ENCODE measurements at places on chromosomes 13 and 19.
A peak's percentile ranks its signal among the peaks of the same experiment; 100 is the strongest.

GRCh38 chr13:37777676-37778075 is 91.9 kb downstream of the TRPC4 start:
- no peaks in the 10 kb centered on the region for H3K36me3 ChIP-seq
- H3K27me3 ChIP-seq = no peaks in the 10 kb centered on the region
- no peak overlapping the region for H3K4me3 ChIP-seq
- no peak for DNase-seq

- H3K27me3 ChIP-seq = no peaks in the 10 kb centered on the region
- H3K4me3 ChIP-seq = no peak overlapping the region
- no peak overlapping the region for H3K27ac ChIP-seq
- no peak for DNase-seq
- H3K36me3 ChIP-seq = no peaks in the 10 kb centered on the region
- H3K4me1 ChIP-seq = peaks cover 10% of the 10 kb centered on the region
These were observed 38.1 kb upstream of the ZNF527 start for GRCh38 chr19:37332839-37333238.

GRCh38 chr19:36638862-36639510 is 27.7 kb downstream of the ZNF461 start:
- H3K27ac ChIP-seq = no peak overlapping the region
- peak; percentile 5 for DNase-seq
- H3K4me1 ChIP-seq = no peaks in the 10 kb centered on the region
- H3K36me3 ChIP-seq = peaks cover 6% of the 10 kb centered on the region

GRCh38 chr13:60617991-60618733 is 221.1 kb downstream of the TDRD3 start:
- H3K27me3 ChIP-seq = no peaks in the 10 kb centered on the region
- H3K27ac ChIP-seq = no peak overlapping the region
- DNase-seq = peak; percentile 63
- H3K4me1 ChIP-seq = no peaks in the 10 kb centered on the region
- no peak overlapping the region for H3K4me3 ChIP-seq
- no peaks in the 10 kb centered on the region for H3K36me3 ChIP-seq

GRCh38 chr19:17419621-17420474 is at the start of gene MVB12A:
MVB12A (plus strand) TSS chr19:17420047; CDS start chr19:17420136, 89 bp downstream.
- H3K4me1 ChIP-seq = peaks cover 13% of the 10 kb centered on the region
- DNase-seq = peak; percentile 98
- peak within 1 kb of the TSS; percentile 90 for H3K27ac ChIP-seq
- no peaks in the 10 kb centered on the region for H3K27me3 ChIP-seq

GRCh38 chr13:76783798-76784197 is 102.4 kb downstream of the KCTD12 start:
- H3K27ac ChIP-seq = no peak overlapping the region
- no peak overlapping the region for H3K4me3 ChIP-seq
- no peaks in the 10 kb centered on the region for H3K36me3 ChIP-seq
- DNase-seq = no peak

- H3K36me3 ChIP-seq = peaks cover 3% of the 10 kb centered on the region
- H3K27me3 ChIP-seq = no peaks in the 10 kb centered on the region
- H3K4me1 ChIP-seq = peaks cover 5% of the 10 kb centered on the region
- no peak overlapping the region for H3K4me3 ChIP-seq
These were observed 4.3 kb downstream of the RUVBL2 start for GRCh38 chr19:48997972-48998371.

- H3K27ac ChIP-seq = no peak overlapping the region
- peak; percentile 12 for DNase-seq
- H3K4me1 ChIP-seq = no peaks in the 10 kb centered on the region
- no peaks in the 10 kb centered on the region for H3K36me3 ChIP-seq
- H3K27me3 ChIP-seq = no peaks in the 10 kb centered on the region
These were observed 652.5 kb downstream of the SLITRK1 start for GRCh38 chr13:83229574-83230305.

DNA sequence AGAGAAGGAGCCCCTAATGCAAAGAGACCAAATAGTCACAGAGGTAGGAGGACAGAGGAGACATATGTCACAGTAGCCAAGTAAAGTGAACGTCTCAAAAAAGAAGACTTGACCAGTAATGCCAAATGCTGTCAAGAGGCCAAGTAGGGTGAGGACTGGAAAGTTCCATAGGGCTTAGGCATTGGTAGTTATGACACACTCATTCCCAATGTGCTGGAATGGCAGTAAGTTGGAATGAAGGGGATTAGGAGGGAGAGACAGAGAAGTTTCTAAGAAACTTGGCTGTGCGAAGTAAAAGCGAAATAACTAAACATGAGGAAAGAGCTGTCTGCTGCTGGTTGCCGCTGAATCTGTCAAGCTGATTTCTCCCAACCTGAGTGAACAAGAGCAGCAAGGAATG is 14.9 kb upstream of the FRY start:
- DNase-seq = no peak
- no peaks in the 10 kb centered on the region for H3K4me1 ChIP-seq
- H3K36me3 ChIP-seq = no peaks in the 10 kb centered on the region
- no peak overlapping the region for H3K4me3 ChIP-seq

- H3K36me3 ChIP-seq = no peaks in the 10 kb centered on the region
- H3K27me3 ChIP-seq = no peaks in the 10 kb centered on the region
- no peaks in the 10 kb centered on the region for H3K4me1 ChIP-seq
These were observed at the start of gene ZNF560 for GRCh38 chr19:9498183-9498902. ZNF560 (minus strand) TSS chr19:9498616; CDS start chr19:9475313, 23,303 bp downstream.

- peak; percentile 92 for DNase-seq
- no peaks in the 10 kb centered on the region for H3K27me3 ChIP-seq
- H3K36me3 ChIP-seq = peaks cover 13% of the 10 kb centered on the region
- H3K27ac ChIP-seq = peak overlapping the region; percentile 89
These were observed 1.0 kb downstream of the PRMT1 start for GRCh38 chr19:49677901-49678674.

- H3K27ac ChIP-seq = peak overlapping the region; percentile 92
- peak; percentile 25 for DNase-seq
- H3K36me3 ChIP-seq = peaks cover 3% of the 10 kb centered on the region
- H3K4me1 ChIP-seq = peaks cover 28% of the 10 kb centered on the region
- no peaks in the 10 kb centered on the region for H3K27me3 ChIP-seq
- H3K4me3 ChIP-seq = no peak overlapping the region
These were observed 10.0 kb downstream of the NDUFB7 start for GRCh38 chr19:14561847-14562351.

DNA sequence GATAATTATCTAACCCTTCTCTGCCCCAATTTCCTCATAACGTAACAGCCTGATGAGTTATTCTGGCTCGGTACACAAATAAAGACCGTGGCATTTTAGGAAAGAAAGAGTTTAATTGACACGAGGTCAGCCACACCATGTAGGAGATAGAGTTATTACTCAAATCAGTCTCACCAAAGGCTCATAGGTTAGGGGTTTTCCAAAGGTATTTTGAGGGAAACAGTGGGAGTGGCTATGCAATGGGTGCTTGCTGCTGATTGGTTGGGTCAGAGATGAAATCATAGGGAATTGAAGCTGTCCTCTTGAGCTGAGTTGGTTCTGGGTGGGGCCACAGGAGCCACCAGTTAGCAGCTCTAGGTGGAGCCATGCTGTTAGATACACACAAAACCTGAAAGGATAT is 137.5 kb downstream of the FREM2 start:
- no peak for DNase-seq
- H3K27ac ChIP-seq = no peak overlapping the region
- no peak overlapping the region for H3K4me3 ChIP-seq
- no peaks in the 10 kb centered on the region for H3K27me3 ChIP-seq
- no peaks in the 10 kb centered on the region for H3K4me1 ChIP-seq
- no peaks in the 10 kb centered on the region for H3K36me3 ChIP-seq

DNA sequence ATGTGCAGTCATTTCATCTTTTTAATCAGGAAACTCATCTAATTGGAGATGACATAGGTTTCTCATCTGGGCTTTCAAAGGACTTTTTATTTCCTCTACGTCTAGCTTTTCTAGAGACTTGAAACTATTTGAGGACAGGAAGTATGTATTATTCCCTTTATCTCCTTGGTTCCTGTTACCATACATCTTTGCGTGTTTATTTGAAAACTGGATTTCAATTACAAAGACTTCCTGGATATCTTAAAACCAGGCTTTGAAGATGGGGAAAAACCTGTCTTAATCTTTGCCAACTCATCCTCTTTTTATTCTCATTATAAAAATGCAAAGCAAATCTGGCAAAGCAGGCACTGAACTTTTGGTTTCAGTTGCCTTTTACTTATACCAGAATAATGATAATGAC is 130.5 kb downstream of the LMO7 start:
- no peak overlapping the region for H3K27ac ChIP-seq
- H3K27me3 ChIP-seq = no peaks in the 10 kb centered on the region
- no peak for DNase-seq

- no peak overlapping the region for H3K4me3 ChIP-seq
- H3K36me3 ChIP-seq = no peaks in the 10 kb centered on the region
- no peaks in the 10 kb centered on the region for H3K4me1 ChIP-seq
- H3K27me3 ChIP-seq = no peaks in the 10 kb centered on the region
- DNase-seq = peak; percentile 64
These were observed 21.2 kb downstream of the INSR start for GRCh38 chr19:7272856-7273578.

- no peaks in the 10 kb centered on the region for H3K27me3 ChIP-seq
- H3K4me1 ChIP-seq = no peaks in the 10 kb centered on the region
- no peak for DNase-seq
These were observed 48.3 kb upstream of the C1QTNF9B start for GRCh38 chr13:23945612-23946011.

DNA sequence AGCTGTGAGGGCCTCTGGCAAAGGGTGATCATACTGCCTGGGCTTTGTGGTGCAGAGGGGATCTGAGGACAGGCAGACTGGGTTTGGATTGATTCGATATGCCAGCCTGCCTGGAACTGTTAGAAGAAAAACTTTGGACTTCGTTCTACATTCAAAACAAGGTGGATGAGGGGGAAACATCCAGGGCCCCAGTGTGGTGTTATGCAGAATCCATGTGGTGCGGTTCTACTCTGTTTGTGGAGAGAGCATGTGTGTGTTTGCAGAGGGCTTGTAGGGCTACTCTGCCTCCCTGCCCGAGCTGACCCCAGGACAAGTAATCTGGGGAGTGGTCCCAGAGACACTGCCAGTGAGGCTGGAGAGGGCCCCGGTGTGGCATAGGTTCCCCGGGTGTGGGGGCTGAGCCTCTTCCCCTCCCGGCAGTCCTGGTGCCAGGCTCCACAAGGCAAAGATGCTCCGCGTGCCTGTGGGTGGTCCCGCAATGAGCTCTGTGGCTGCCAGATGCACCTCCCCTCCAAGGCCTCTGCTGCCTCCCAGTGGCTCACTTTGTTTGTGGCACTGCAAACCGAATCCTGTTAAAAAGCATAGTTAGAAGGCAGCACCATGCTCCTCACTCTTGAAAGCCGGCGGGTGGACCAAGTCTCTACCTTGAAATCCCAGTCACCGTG is 22.3 kb upstream of the TFDP1 start:
- peaks cover 13% of the 10 kb centered on the region for H3K27me3 ChIP-seq
- no peaks in the 10 kb centered on the region for H3K36me3 ChIP-seq
- peak; percentile 84 for DNase-seq
- H3K27ac ChIP-seq = no peak overlapping the region

DNA sequence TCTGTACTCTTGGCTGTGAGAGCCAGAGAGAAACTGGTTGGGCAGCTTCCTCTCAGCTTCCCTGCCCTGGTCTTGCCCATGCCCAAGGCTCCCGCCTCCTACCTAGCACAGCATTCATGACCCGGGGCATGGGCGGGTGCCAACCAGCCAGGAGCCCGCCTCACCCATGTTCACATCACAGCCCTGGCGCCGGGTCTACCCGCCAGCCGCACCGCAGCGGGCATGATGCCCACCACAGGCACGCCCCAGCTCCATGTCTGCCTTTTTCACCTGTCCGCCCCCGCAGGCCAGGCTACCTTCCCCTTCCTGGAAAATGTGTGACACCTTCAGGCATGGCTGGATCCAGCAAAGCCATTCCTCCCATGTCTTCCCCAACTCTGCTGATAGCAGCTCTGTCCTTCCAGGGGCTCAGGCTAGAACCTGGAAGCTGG is 42.1 kb downstream of the PTPRS start:
- no peak overlapping the region for H3K4me3 ChIP-seq
- no peak overlapping the region for H3K27ac ChIP-seq
- H3K4me1 ChIP-seq = no peaks in the 10 kb centered on the region
- H3K27me3 ChIP-seq = no peaks in the 10 kb centered on the region
- no peak for DNase-seq
- H3K36me3 ChIP-seq = no peaks in the 10 kb centered on the region

- DNase-seq = no peak
- no peaks in the 10 kb centered on the region for H3K27me3 ChIP-seq
- H3K4me3 ChIP-seq = no peak overlapping the region
- H3K4me1 ChIP-seq = no peaks in the 10 kb centered on the region
- no peak overlapping the region for H3K27ac ChIP-seq
- peaks cover 11% of the 10 kb centered on the region for H3K36me3 ChIP-seq
These were observed 16.8 kb upstream of the TMEM160 start for GRCh38 chr19:47065242-47065641.

DNA sequence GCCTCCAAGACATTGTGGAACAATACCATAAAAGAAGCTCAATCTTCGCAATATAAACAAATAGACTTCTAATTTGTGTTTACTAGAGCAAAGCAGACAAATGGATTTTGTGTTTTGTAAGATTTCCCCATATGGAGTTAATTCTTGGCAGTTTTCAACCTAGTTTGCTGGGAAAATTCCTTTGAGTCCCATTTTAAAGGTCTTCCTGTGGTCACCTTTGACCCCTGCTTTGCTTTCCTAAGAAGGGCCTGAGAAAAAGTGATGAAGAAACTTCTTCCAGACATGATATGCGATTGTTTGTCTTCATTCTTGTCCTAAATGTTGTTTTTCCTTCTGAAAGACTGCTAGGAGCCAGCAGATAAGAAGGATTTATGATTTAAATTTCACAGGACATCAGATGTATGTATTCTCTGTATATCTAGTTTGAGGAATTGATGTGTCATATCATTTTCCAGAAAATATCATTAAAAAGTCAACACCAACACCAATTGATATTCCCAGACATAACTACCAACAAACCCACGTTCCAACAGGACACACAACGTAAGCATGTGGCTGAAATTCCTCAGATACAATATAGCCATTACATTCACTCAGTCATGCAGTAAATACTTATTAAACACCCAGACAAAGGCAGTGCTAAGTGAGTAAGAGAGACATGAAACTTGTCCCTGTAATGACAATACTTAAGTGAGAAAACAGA is 276.4 kb downstream of the LHFPL6 start:
- H3K4me3 ChIP-seq = no peak overlapping the region
- H3K4me1 ChIP-seq = peaks cover 14% of the 10 kb centered on the region
- peak; percentile 20 for DNase-seq
- H3K27me3 ChIP-seq = no peaks in the 10 kb centered on the region
- H3K36me3 ChIP-seq = no peaks in the 10 kb centered on the region
- no peak overlapping the region for H3K27ac ChIP-seq

GRCh38 chr13:101492251-101492910 is 39.9 kb downstream of the ITGBL1 start:
- no peaks in the 10 kb centered on the region for H3K36me3 ChIP-seq
- H3K27me3 ChIP-seq = no peaks in the 10 kb centered on the region
- peak; percentile 2 for DNase-seq
- no peak overlapping the region for H3K27ac ChIP-seq
- H3K4me1 ChIP-seq = no peaks in the 10 kb centered on the region

GRCh38 chr13:80486402-80486801 is 145.5 kb upstream of the SPRY2 start:
- H3K4me3 ChIP-seq = no peak overlapping the region
- no peaks in the 10 kb centered on the region for H3K27me3 ChIP-seq
- no peak overlapping the region for H3K27ac ChIP-seq

DNA sequence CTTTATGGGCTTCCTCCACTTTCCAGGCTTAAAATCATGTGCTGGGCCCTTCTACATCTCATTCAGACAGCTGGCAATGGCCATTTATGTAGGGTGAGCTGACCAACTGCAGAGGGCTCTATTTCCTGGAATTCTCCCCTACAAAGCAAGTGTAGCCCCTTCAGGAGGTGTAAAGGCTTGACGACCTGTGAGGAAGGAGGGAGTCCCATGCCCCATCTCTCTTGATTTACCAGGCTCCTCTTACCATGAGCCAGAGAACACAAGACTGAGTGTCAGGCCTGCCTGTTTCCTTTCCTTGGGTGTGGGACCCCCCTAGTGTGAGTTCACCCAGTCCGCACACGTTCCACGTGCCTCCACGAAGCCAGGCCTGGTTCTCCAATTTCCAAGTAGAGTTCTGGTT is 16.6 kb downstream of the ZNF536 start:
- peaks cover 66% of the 10 kb centered on the region for H3K27me3 ChIP-seq
- no peak overlapping the region for H3K4me3 ChIP-seq
- H3K27ac ChIP-seq = no peak overlapping the region
- no peaks in the 10 kb centered on the region for H3K36me3 ChIP-seq

Measured in cardiac muscle cell (in vitro differentiated cells and primary cell).